ENCODE measurements at places on chromosomes 2 and 18.

GRCh38 chr18:50662177-50662576 lies 102.3 kb downstream of the MAPK4 start:
- no peak for DNase-seq

GRCh38 chr2:159396799-159397198 lies 110.3 kb upstream of the WDSUB1 start:
- DNase-seq = no peak

- DNase-seq = no peak
Measured at GRCh38 chr2:131584380-131584779, 56.7 kb downstream of the CCDC74A start.

DNA sequence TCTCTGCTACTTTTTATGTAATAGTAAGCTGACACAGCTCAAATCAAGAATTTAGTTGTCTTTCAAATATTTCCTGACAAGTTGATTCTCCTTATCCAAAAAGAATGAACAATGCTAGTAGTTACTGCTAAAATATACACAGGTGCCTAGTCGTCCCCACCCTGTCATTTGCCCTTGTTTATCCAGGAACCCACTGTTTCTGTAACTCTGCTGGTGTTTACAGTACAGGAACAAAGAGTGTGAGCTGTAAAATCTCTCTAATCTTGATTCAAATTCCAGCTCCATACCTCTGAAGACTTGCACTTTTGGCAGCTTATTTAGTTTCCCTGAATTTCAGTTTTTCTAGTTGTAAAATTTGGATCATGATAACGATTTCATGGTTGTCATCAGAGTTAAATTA lies 21.1 kb upstream of the SCYGR2 start:
- DNase-seq = no peak

DNA sequence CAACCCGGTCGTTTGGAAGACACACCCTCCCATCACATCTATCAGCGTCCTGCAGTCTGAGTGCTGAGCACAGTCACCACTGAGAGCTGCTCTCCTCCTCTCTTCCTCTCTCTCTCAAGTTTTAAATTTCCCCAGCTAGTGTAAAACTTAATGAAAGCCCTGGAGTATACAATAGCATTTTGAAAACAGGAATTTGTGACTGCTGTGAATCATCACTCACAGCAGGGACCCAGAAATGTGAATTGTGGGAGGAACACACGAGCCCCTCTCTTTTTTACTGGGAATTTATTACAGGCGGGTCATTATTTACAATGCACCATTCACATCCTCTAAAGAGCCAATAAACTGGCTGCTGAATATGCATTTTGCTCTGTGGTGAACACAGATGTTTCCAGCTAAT lies 185.0 kb upstream of the SMIM21 start:
- no peak for DNase-seq

- no peak for DNase-seq
Measured at GRCh38 chr2:134778372-134778771, 59.6 kb upstream of the TMEM163 start.

DNA sequence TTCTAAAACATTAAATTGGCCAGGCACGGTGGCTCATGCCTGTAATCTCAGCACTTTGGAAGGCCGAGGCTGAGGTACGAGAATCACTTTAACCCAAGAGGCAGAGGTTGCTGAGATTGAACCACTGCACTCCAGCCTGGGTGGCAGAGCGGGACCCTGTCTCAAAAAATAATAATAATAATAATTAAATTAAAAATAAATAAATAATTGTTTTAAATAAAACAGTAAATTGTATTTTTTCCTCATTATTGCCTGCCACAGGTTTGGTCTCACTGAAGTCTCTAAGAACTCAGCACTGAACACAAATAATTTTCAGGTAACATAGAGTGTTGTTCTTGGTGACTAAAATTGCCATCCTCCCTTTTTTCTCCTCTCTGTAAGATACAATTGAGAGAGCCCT lies 19.8 kb downstream of the COL5A2 start:
- DNase-seq = no peak

DNA sequence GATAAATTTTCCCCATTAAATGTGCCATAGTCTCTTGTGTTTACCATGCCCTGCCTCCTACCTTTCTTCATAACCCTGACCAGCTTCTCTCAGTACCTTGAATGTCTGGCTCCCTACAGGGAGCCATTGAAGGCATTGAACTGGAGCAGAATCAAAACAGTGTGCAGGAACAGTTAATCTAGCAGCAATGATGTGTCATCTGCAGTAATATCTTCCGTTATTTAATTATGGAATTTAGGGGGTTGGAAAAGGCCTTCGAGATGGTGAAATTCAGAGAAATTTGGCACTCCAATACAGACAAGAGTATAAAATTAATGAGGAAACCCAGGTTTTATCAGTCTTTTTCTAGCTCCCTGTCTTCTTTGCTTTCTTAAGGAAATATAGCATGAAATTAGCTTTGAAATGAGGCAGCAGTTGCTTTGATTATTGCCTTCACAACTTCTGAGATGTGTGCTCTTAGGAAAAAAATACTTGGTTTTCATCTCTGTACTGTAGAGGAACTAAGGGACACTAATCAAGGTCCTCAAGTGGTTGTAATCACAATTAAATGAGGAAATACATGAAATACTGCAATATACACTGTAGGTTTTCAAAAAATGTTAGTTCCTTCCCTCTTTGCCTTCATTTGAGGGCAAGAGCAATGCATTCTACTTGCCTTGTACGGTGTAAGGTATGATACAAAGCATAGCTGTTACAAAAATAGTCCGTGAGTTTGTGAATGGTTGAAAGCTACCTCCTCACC lies 369.1 kb downstream of the SETBP1 start:
- no peak for DNase-seq

GRCh38 chr2:168584911-168585310 lies 128.8 kb downstream of the CERS6 start:
- DNase-seq = no peak

DNA sequence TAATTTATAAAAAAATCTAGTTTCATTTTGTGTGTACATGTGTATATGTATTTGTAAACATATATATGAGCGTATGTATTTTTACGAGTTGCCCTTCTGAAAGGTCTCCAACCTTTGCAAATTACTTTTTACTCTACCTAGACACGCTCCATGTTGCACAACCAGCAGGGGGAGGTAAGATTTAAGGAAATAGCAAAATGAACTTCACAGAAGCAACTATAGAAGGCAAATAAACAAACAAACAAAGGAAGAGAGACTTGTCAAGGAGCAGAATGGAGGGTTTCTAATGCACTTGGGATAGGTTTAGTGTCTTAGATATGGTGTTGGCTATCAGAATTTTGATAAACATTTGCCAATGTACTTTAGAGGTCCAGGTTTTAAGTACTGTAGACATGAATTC lies 820.5 kb upstream of the POU3F3 start:
- DNase-seq = no peak

DNA sequence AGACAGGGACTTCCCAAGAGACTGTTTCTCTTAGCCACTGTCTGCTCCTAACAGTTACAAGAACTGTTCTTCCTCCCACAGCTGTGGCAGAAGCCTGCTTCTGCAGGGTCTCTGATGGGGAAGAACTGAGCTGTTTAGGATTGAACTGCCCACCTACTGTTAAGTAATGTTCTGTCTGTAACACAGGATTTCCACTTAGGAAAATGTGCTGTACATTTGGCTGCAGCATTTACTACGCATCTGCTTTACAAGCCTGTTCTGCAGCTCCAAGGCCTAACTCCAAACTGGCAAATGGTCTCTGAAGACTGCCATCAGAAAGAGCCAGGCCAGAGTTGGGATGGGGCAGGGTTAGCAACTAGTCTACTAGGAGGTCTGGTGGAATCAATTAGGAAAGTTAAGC lies 87.8 kb upstream of the UPP2 start:
- DNase-seq = no peak

GRCh38 chr2:61205132-61205531 lies 43.1 kb downstream of the C2orf74 start:
- no peak for DNase-seq

DNA sequence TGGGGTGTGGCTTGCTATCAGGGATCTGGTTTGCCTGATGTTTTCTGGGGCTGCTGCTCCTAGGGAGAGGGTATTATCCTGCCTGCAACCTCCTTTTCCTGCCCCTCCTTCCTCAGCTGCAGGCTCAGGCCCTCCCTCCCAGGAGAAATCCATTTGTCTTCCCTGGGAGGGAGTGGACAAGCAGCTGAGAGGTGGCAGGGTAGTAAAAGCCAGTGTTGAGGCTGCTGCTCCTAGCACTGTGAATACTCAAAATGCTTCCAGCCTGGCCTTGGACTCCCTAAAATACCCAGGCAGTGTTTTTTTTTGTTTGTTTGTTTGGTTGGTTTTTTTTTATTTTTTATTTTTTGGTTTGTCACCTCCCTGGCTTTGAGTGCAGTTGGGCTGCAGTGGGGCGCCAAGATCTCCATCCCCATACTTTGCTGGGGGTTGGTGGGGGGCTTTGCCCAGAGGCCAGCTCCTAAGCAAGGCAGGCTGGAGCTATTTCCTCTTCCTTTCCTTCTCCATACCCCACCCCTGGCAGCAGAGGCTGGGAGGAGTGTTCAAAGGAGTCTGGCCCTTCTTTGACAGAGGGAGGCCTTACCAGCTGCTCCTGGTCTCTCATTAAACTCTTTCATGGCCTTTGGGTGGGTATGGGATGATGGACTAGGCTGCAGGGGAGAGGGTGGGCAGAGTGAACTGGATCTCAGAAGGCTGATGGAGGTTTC lies 13.6 kb downstream of the HOXD3 start:
- no peak for DNase-seq

GRCh38 chr18:11665587-11665986 lies 23.5 kb upstream of the GNAL start:
- DNase-seq = no peak

- peak; percentile 42 for DNase-seq
Measured at GRCh38 chr18:12768625-12769024, 65.8 kb downstream of the PSMG2 start.

GRCh38 chr2:100742277-100743254 lies 77.4 kb upstream of the NPAS2 start:
- peak; percentile 97 for DNase-seq

GRCh38 chr2:152072011-152072410 lies 26.8 kb downstream of the CACNB4 start:
- peak; percentile 28 for DNase-seq

DNA sequence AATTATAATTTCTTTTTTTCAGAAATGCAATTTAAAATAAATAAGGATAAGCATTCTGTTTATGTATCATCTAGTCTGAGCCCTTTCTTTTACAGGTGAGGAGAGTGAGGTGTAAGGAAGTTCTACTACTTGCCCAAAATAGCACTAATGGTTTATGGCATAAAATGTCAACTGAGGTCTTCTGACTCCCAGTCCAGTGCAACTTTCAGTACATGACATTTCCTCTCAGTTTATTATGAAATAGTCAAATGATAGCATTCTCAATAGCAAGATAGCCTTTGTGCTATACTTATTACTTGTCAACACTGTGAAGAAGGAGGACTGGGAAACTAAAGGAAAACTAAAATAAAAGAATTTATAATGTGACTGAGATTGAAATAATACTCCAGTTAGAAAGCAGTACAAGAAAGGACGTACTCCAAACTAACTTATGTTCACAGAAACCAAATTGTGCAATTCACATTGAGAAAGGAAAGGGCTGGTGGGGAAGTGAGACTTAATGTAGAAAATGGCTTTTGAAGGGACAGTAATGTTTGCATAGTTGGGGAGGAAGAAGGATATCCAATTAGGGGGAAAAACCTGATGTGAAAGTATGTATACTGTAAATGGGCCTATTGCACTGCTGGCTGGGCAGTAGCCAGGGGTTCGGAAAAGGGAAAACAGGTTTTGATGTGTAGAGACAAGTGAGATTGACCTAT lies 166.7 kb upstream of the ZEB2 start:
- DNase-seq = no peak

DNA sequence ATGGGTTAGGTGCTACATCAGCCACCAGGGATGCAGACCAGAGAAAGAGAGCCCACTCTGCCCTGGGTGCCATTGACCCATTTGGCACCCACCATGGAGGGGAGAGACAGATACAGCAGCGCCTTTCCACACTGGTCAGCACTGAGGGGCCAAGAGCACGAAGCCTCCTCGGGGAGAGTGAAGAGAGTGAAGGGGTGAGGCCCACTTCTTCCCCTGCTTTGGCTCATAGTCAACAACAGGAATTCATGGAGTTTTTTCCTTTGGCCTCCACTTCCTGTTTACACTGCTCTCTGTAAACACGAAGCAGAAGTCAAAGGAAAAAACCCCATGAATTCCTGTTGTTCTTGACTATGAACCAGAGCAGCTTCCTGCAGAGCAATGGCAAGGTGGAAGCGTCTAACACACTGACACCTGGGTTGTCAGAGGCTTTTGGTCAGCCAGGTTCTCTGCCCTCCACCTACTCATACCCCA lies 80.0 kb downstream of the CCDC93 start:
- no peak for DNase-seq
